ENCODE measurements at places on chromosomes 2 and 18. TPM values are rescaled to one million over a fixed set of nuclear protein-coding genes. Genes with fewer than 3 reads are reported as not detected.

DNA sequence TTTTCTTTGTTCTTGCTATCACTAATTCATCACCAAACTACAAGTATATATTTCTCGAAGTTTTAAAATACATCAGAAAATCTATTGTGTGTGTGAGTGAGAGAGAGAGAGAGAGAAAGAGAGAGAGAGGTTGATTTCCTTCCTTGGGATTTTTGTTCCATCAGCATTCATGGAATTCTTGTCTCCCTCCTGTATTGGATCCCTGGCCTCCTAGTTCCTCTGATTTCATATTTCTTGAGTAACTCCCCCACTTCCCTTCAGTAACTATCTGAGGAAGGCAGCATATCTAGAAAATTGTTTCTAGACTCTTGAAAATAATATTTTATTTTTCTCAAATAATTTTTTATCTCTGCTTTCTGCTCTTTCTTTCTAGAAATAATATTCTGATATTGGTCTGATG is 13.3 kb upstream of the ACTR2 start:
- H3K36me3 ChIP-seq = no peaks in the 10 kb centered on the region
- H3K27ac ChIP-seq = no peak overlapping the region
- no peak for DNase-seq

DNA sequence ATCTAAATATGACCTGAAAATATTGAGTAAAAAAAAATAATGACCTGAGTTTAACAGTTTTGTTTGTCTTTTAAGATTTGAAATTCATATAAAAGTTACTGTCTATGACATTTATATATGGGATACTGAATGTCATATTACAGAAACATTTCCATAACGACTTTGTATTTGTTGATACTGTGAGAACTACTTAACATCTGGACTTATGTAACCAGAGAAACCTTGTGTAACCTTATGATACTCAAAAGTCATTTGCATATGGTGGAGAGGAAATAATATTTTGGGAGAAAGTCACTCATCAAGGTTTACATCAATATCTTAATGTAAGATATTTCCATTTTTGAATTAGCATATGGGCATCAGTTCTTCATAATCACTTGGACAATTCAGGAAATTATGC is 12.6 kb downstream of the MFSD6 start:
- H3K4me1 ChIP-seq = no peaks in the 10 kb centered on the region
- H3K4me3 ChIP-seq = no peak overlapping the region
- no peak for DNase-seq
- H3K36me3 ChIP-seq = no peaks in the 10 kb centered on the region
- H3K27me3 ChIP-seq = no peaks in the 10 kb centered on the region
- H3K27ac ChIP-seq = no peak overlapping the region

- H3K4me3 ChIP-seq = no peak overlapping the region
- no peak for DNase-seq
- H3K4me1 ChIP-seq = no peaks in the 10 kb centered on the region
- H3K36me3 ChIP-seq = peaks cover 57% of the 10 kb centered on the region
Observed at GRCh38 chr2:9846554-9846953, 3.3 kb downstream of the TAF1B start.

GRCh38 chr2:236415684-236416444 is 151.7 kb upstream of the ASB18 start:
- no peaks in the 10 kb centered on the region for H3K27me3 ChIP-seq
- no peak overlapping the region for H3K27ac ChIP-seq
- no peaks in the 10 kb centered on the region for H3K4me1 ChIP-seq
- H3K4me3 ChIP-seq = no peak overlapping the region
- H3K36me3 ChIP-seq = no peaks in the 10 kb centered on the region
- DNase-seq = no peak

GRCh38 chr2:189560273-189560586 is 20.4 kb downstream of the SLC40A1 start:
- no peaks in the 10 kb centered on the region for H3K27me3 ChIP-seq
- no peaks in the 10 kb centered on the region for H3K4me1 ChIP-seq
- H3K36me3 ChIP-seq = no peaks in the 10 kb centered on the region
- H3K4me3 ChIP-seq = no peak overlapping the region

GRCh38 chr2:55786280-55786679 is 92.6 kb upstream of the PNPT1 start:
- H3K4me3 ChIP-seq = no peak overlapping the region
- H3K36me3 ChIP-seq = no peaks in the 10 kb centered on the region
- no peaks in the 10 kb centered on the region for H3K27me3 ChIP-seq
- no peak overlapping the region for H3K27ac ChIP-seq
- H3K4me1 ChIP-seq = no peaks in the 10 kb centered on the region
- DNase-seq = no peak

- no peak for DNase-seq
- H3K27ac ChIP-seq = no peak overlapping the region
- H3K36me3 ChIP-seq = no peaks in the 10 kb centered on the region
- no peak overlapping the region for H3K4me3 ChIP-seq
Observed at GRCh38 chr2:99789849-99790248, 300.0 kb upstream of the REV1 start.

- no peaks in the 10 kb centered on the region for H3K4me1 ChIP-seq
- DNase-seq = no peak
- H3K27ac ChIP-seq = no peak overlapping the region
- no peaks in the 10 kb centered on the region for H3K27me3 ChIP-seq
- peaks cover 11% of the 10 kb centered on the region for H3K36me3 ChIP-seq
Observed at GRCh38 chr2:122794100-122794499, 1038.6 kb downstream of the TSN start.

- peaks cover 7% of the 10 kb centered on the region for H3K36me3 ChIP-seq
- H3K27me3 ChIP-seq = peaks cover 75% of the 10 kb centered on the region
- no peak overlapping the region for H3K27ac ChIP-seq
- H3K4me1 ChIP-seq = peaks cover 5% of the 10 kb centered on the region
- peak overlapping the region; percentile 55 for H3K4me3 ChIP-seq
Observed at GRCh38 chr2:72919414-72920317, 2.3 kb downstream of the EMX1 start.

GRCh38 chr2:197633109-197633657 is 42.2 kb downstream of the RFTN2 start:
- H3K4me3 ChIP-seq = no peak overlapping the region
- no peaks in the 10 kb centered on the region for H3K4me1 ChIP-seq

GRCh38 chr2:99784282-99784681 is 294.5 kb upstream of the REV1 start:
- no peaks in the 10 kb centered on the region for H3K27me3 ChIP-seq
- DNase-seq = no peak
- H3K4me1 ChIP-seq = no peaks in the 10 kb centered on the region
- no peaks in the 10 kb centered on the region for H3K36me3 ChIP-seq
- H3K27ac ChIP-seq = no peak overlapping the region
- no peak overlapping the region for H3K4me3 ChIP-seq

DNA sequence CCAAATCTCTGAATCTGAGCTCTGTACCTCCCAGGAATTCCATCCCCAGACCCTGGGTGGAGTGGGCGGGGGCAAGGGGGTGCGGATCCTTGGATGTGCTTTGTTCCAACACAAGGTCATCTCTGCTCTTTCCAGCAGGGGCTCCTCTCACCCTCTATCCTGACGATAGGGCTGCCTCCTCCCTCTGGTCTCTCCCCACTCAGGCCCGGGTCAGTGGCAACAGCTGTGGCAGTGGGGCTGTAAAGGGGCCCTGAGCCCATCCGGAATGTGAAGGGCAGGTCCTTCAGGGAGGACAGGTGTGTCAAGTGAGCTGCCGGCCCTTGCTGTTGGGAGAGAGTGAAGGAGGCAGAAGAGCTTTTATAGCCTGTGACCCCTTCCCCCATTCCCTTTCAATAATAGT is 167.8 kb downstream of the CELF4 start:
- no peak overlapping the region for H3K4me3 ChIP-seq
- no peaks in the 10 kb centered on the region for H3K4me1 ChIP-seq
- H3K27me3 ChIP-seq = peaks cover 4% of the 10 kb centered on the region
- H3K36me3 ChIP-seq = no peaks in the 10 kb centered on the region
- H3K27ac ChIP-seq = no peak overlapping the region

DNA sequence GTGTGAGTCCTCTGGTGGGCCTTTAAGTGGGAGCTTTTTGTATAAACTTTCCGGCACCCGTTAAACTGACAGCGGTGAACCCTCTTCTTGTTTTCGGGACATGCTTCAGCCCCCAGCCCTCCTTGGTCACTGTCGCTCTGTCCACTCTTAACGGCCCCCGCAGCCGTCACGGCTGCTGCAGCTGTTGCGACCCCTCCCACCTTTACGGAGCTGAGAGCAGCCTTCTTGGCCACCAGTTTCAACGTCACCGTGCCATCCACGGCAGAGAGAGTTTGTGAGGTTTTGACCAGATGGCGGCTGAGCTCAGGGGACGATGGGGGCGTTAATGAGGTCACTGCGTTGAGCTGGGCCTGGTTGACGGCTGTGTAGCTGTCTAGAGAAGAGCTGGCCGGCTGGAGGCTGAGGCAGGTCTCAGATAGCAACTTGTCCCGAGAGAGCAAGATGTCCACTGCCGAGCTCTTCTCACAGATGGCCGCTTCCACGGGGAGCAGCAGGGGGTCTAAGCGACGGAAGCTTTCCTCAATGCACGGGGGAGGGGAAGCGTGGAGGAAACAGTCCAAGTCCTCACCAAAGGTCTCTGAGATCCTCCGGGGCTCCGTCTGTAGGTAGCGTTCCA is 41.9 kb downstream of the KLF7 start:
- no peak overlapping the region for H3K4me3 ChIP-seq
- peaks cover 43% of the 10 kb centered on the region for H3K36me3 ChIP-seq
- no peaks in the 10 kb centered on the region for H3K27me3 ChIP-seq
- no peak for DNase-seq

GRCh38 chr2:238143239-238143951 is 4.9 kb downstream of the KLHL30 start:
- DNase-seq = no peak
- H3K36me3 ChIP-seq = no peaks in the 10 kb centered on the region
- no peaks in the 10 kb centered on the region for H3K4me1 ChIP-seq
- no peak overlapping the region for H3K4me3 ChIP-seq
- no peak overlapping the region for H3K27ac ChIP-seq

- no peaks in the 10 kb centered on the region for H3K27me3 ChIP-seq
- H3K36me3 ChIP-seq = no peaks in the 10 kb centered on the region
- peaks cover 9% of the 10 kb centered on the region for H3K4me1 ChIP-seq
Observed at GRCh38 chr2:224938651-224939182, 103.6 kb downstream of the DOCK10 start.

The CXCR1 gene
- not detected for total RNA-seq

The GALNT13 gene
- 6.7 TPM for total RNA-seq

The GYPC gene
- 14.0 TPM for total RNA-seq

The ANTXR1 gene
- 37.3 TPM for total RNA-seq

The KCNG3 gene
- 16.5 TPM for total RNA-seq

The KIF3C gene
- total RNA-seq = 35.2 TPM

The PLGLB2 gene
- 0.68 TPM for total RNA-seq

The SCYGR4 gene
- not detected for total RNA-seq

The NT5C1B gene
- total RNA-seq = not detected
